Effector memory CD4-positive, alpha-beta T cell (primary cell): ENCODE measurements at places on chromosomes 2 and 18.

DNA sequence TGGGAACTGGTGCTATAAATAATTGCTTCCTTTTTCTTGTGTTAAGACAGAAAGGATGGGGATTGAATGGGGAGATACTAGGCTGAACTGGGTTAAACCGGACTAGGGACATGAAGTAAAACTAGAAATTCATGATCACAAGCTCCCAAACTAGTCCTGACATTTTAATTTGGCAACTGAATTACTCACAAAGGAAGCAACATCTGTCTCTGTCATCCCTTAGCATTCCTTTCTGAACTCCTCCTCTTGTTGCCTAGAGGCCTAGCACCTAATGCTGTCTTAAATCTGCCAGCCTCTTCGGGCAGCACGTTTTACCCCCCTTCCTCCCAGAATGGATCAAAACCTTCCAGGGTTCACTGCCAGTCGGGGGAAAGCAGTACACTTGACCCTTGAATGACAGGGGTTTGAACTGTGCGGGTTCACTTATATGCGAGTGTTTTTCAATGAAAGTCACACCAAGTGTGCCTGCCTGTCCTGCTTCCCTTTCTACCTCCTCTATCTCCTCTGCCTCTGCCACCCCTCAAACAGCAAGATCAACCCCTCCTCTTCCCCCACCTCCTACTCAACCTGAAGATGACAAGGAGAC is 8.2 kb downstream of the KCTD1 start:
- DNase-seq, result no peak

- DNase-seq, result no peak
Observed at GRCh38 chr2:46161315-46161714, 135.9 kb upstream of the EPAS1 start.

DNA sequence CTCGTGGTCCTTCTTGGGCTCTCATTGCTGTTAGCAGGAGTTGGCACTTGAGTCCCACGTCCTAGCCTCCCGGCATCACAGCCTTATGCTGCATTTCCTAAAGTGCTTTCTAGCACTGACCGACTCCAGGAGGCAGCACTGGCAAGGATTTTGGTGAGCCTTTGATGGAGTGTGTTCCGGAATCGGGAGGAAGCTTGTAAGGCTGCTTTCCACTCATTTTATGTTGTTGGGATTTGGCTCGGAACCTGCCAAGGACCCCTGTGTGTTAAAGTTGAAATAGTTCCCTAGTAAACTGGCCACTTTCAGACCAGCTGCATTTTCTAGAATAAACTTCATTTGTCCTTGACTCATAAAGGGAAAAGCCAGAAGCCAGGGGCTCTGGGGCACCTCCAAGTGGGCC is 88.9 kb downstream of the AGAP1 start:
- no peak for DNase-seq

DNA sequence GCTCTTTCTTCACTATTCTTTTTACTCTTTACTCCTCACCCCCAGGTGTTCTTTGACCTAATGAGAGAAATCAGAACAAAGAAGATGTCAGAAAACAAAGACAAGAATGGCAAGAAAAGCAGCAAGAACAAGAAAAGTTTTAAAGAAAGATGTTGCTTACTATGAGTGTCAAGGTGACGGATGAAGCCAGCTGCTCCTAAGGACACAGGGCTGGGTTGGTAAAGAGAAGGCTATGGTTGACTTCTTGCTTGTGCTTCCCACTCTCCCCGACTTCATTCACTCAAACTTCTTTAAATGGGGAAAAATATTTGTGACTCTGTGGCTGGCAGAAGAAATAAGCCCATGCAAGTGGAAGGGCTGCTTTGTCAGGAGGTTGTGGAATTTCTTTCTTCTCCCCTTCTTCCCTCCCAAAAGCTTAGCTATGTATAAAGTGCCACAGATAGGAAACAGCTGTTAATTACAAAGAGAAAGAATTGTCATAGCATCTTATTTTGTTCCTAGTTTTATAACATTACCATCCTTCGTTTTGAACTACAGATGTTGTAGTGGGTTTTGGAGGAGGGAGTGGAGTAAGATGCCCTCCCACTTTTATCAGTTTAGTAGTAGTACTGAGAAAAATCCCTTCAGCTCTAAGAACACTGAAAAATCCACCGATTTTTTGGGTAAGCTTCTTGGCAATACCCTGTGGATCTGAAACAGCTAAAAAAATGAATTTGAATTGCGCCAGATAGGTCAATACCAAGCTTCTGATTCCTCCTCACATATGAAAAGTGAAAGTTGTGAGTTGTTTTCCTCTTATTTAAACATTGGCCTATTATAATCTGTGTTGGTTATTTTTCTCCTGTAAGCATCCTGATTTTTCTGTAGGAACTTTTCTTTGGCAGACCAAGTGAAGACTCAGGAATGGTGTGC is 40.7 kb downstream of the RALB start:
- no peak for DNase-seq

- DNase-seq, result no peak
Observed at GRCh38 chr2:10316336-10316735, 13.6 kb downstream of the HPCAL1 start.
